ENCODE measurements at places on chromosomes 2 and 18. TPM values are rescaled to one million over a fixed set of nuclear protein-coding genes. Genes with fewer than 3 reads are reported as not detected.

DNA sequence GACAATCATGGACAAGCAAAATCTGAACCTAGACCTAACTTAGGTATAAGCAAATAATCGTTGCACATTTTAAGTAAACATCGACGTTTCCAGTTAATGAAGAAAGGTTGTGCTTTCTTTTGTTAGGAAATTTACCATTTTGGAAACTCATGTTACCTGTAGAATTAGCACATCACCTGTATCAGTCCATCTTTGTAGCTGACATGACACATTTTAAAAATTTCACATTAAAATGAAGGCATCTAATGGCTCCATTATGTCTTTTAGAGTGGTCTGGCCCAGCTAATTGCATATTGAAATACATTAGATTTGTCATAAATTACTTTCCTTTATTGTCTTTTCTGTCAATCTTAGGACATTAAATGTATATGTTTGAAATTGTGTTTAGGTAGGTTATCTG is 119.0 kb upstream of the MGAT5 start:
- DNase-seq, result no peak

- no peak for DNase-seq
Observed at GRCh38 chr18:27661320-27662018, 476.4 kb upstream of the CHST9 start.

DNA sequence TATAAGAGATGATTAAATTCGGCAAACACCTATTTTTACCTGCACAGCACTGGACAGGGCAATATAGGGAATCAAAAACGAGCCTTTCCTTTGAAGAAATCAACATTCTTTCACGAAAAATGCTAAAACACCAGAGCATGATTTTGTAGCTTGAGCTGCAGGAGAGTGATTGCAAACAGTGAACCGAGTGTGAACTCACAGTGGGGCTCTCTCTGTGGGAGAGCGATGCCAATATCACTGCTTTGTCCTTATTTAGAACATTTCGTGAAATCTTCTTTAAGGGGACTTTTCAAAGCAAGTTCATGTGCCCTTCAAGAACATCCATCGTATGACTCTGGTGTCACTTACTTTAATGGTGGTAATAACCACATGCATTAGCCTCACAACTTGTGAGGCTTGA is 238.8 kb downstream of the CD226 start:
- DNase-seq, result no peak

GRCh38 chr2:224875153-224875552 is 159.0 kb upstream of the CCDC195 start:
- no peak for DNase-seq

GRCh38 chr2:217223222-217223930 is 363.5 kb upstream of the TNP1 start:
- peak; percentile 25 for DNase-seq

GRCh38 chr2:191931329-191931728 is 84.4 kb upstream of the CAVIN2 start:
- DNase-seq, result no peak

- no peak for DNase-seq
Observed at GRCh38 chr2:25431604-25432003, 89.9 kb upstream of the DNMT3A start.

Gene LINC00305
- not detected for total RNA-seq

Gene COLEC11
- total RNA-seq, result 1.1 TPM

Gene SCN2A
- not detected for total RNA-seq

Gene MPV17
- 109 TPM for total RNA-seq
